Effector CD8-positive, alpha-beta T cell (primary cell): ENCODE measurements at places on chromosomes 12 and 14.

DNA sequence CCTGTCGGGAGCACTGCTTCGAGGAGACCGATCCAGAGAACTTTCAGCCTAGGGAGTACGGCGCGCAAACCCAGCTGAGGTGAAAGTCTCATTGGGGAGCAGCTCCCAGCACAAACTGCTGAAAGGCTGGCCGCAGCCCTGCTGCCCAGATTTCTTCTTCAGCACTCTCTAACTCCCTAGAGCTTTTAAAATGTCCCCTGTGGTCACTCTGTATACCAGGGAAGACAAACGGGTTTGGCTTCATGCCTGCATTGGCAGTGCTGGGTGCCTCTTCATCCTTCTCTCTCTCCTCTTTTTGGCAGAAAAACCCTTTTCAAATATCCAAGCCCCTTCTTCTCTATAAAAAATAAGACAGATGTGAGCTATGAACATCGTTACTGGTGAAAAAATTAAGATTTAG, 34.9 kb downstream of the BBS10 start:
- DNase-seq: no peak

GRCh38 chr12:52828591-52829021, 5.5 kb downstream of the KRT79 start:
- no peak for DNase-seq

DNA sequence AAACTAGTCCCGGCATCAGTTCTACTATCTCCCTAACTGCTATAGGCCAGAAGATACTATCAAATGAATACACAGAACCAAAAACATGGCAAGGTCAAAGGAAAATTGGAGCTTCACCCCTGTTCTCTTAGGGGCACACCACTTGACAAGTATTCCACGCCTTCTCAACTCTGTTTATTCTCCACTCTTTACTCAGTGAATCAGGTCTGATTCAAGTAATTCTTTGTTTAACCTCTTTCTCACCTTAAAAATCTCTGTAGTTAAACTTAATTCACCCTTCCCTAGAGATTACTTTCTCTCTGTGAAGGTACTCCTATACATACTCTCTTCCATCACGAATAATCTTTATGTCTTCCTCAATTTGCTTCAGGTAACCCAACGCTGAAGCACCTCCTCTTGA, 248.9 kb downstream of the MED13L start:
- no peak for DNase-seq

GRCh38 chr14:55043528-55043927, 7.9 kb upstream of the MAPK1IP1L start:
- DNase-seq: no peak

- no peak for DNase-seq
These were observed 19.9 kb downstream of the SETD3 start for GRCh38 chr14:99460793-99461192.

DNA sequence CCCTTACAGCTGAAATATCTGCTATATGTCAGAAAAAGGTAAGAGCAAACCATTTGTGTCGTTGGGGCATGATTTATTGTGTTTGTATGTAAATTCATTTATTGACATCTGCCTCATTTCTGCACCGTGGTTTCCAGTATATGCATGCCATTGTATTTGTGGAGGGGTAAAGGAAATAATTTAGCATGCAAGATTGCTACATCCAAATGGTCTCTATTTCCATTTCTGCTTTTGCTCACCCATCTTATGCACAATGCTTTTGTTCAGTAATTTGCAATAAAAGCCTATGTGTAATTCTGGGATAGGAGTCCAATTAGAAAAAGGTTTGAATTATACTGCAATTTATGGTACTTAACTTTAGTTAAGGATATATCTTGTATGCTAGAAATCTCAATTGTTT, 101.8 kb downstream of the UNC79 start:
- DNase-seq: no peak

DNA sequence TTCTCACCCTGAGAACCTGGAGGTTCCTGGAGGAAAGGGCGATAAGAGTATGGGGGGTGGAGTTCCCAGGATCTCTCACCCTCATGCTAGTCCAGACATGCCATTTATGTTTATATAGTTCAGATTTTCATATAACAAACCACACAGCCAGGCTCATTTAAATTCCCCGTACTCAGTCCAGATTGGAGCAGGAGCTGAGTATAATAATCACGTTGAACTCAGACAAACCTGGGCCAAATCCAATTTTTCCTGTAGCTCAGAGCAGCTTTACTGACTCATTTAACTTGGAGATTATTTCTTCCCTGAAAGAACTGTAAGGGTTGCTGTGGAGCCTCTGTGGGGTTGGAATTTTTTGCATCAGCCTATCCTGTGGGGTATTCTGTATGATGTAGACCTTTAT, 660.8 kb downstream of the TMEM121 start:
- DNase-seq: no peak

DNA sequence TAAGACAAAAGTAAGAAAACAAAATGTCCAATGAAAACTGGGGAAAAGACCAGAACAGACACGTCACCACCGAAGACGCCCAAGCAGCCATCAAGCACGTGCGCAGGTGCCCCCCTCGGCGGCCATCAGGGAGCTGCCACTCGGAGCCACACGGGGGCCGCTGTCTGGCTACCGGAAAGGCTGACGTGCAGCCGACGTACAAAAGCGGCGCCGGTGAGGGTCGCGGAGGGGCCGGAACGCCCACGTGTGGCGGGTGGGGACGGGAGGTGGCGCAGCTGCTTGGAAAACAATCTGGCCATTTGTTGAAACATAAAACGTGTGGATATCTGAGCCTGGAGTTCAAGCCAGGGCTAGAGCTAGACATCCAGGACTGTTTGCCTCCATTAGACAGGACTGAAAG, 60.7 kb downstream of the GALNT9 start:
- no peak for DNase-seq

GRCh38 chr12:14841761-14842160, 1.6 kb downstream of the ART4 start:
- no peak for DNase-seq

GRCh38 chr12:4595881-4596280, 33.9 kb downstream of the DYRK4 start:
- DNase-seq: no peak

GRCh38 chr12:49748800-49749199, 7.4 kb downstream of the TMBIM6 start:
- DNase-seq: no peak

- no peak for DNase-seq
These were observed 663.6 kb downstream of the BCL11B start for GRCh38 chr14:98608071-98609060.

- DNase-seq: no peak
These were observed 28.3 kb downstream of the DUSP16 start for GRCh38 chr12:12534166-12534866.

- DNase-seq: no peak
These were observed 118.5 kb upstream of the LGR5 start for GRCh38 chr12:71321130-71321529.

DNA sequence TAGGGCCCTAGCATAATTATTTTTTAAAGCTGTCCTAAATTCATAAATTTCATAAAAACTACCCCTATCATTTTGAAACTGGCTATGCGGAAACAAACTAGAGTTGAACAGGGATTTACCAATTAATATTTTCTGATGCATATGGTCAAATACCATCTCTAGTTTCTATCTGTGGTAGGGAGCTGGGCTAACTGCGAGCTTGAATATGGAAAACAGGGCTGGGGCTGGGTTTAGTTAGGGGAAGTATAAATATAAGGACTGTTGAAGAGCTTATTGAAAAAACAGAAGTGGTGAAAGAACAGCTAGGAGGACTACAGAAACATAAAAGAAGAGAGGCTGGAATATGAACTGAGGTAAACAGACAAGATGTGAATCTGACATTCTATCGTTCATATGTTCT, 91.8 kb downstream of the SLC38A1 start:
- no peak for DNase-seq
